ENCODE measurements at places on chromosomes 1 and 21.

DNA sequence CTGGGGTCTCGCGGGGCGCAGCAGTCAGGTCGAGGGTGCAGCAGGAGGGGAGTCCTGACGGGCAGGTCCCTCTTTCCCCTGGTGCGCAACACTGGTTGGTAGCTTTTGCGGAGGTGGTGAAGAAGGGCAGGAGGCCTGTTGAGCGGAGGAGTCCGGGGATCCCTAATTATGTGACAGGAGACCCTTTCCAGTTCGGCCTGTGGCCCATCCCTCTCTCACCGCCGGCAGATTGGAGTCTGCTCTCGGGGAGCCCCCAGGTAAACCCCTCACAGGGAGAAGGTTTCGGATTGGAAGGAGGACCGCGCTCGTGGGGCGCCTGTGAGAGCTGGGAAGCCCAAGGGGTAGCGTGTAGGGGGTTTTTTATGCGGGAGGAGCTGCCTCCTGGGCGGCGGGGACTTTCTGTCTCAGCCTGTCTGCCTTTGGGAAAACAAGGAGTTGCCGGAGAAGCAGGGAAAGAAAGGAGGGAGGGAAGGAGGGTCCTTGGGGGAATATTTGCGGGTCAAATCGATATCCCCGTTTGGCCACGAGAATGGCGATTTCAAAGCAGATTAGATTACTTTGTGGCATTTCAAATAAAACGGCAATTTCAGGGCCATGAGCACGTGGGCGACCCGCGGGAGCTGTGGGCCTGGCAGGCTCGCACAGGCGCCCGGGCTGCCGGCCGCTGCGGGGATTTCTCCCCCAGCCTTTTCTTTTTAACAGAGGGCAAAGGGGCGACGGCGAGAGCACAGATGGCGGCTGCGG is 9.5 kb downstream of the SIM2 start:
- H3K27me3 ChIP-seq, result peaks cover 24% of the 10 kb centered on the region
- H3K4me3 ChIP-seq, result no peak overlapping the region
- H3K4me1 ChIP-seq, result peaks cover 26% of the 10 kb centered on the region
- H3K36me3 ChIP-seq, result peaks cover 7% of the 10 kb centered on the region
- H3K27ac ChIP-seq, result no peak overlapping the region
- no peak for DNase-seq

- no peaks in the 10 kb centered on the region for H3K4me1 ChIP-seq
- peaks cover 7% of the 10 kb centered on the region for H3K27me3 ChIP-seq
- H3K36me3 ChIP-seq, result peaks cover 3% of the 10 kb centered on the region
- DNase-seq, result no peak
- no peak overlapping the region for H3K4me3 ChIP-seq
Measured at GRCh38 chr1:2805801-2806430, 4.4 kb upstream of the TTC34 start.

GRCh38 chr1:228364706-228365213 is 41.9 kb downstream of the TRIM11 start:
- H3K36me3 ChIP-seq, result no peaks in the 10 kb centered on the region
- DNase-seq, result no peak
- peaks cover 4% of the 10 kb centered on the region for H3K27me3 ChIP-seq
- H3K27ac ChIP-seq, result no peak overlapping the region
- H3K4me1 ChIP-seq, result peaks cover 3% of the 10 kb centered on the region
- no peak overlapping the region for H3K4me3 ChIP-seq

DNA sequence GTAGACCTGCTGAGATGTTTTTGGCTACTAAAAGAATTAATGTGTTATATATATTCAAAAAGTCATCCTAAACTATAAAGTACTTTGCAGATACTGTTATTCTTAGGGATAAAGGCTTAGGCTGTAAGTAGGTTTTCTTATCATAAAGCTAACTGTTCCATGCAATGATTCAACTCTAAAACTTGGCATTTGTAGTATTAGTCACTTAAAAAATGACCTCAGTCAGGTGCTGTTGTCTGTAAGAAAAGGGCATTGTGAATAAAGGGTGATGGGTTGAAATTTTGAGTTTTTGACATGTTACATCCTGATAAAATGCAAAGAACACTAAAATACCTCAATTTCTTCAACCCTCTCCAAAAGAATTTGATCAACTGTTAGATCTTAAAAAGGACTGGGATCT is 32.9 kb downstream of the ADCY10 start:
- no peaks in the 10 kb centered on the region for H3K36me3 ChIP-seq
- peaks cover 3% of the 10 kb centered on the region for H3K27me3 ChIP-seq
- no peak for DNase-seq
- peaks cover 4% of the 10 kb centered on the region for H3K4me1 ChIP-seq
- H3K27ac ChIP-seq, result no peak overlapping the region

GRCh38 chr1:178155481-178156255 is 61.8 kb downstream of the RASAL2 start:
- no peak overlapping the region for H3K27ac ChIP-seq
- no peak overlapping the region for H3K4me3 ChIP-seq
- peaks cover 9% of the 10 kb centered on the region for H3K4me1 ChIP-seq
- H3K27me3 ChIP-seq, result no peaks in the 10 kb centered on the region
- H3K36me3 ChIP-seq, result no peaks in the 10 kb centered on the region

DNA sequence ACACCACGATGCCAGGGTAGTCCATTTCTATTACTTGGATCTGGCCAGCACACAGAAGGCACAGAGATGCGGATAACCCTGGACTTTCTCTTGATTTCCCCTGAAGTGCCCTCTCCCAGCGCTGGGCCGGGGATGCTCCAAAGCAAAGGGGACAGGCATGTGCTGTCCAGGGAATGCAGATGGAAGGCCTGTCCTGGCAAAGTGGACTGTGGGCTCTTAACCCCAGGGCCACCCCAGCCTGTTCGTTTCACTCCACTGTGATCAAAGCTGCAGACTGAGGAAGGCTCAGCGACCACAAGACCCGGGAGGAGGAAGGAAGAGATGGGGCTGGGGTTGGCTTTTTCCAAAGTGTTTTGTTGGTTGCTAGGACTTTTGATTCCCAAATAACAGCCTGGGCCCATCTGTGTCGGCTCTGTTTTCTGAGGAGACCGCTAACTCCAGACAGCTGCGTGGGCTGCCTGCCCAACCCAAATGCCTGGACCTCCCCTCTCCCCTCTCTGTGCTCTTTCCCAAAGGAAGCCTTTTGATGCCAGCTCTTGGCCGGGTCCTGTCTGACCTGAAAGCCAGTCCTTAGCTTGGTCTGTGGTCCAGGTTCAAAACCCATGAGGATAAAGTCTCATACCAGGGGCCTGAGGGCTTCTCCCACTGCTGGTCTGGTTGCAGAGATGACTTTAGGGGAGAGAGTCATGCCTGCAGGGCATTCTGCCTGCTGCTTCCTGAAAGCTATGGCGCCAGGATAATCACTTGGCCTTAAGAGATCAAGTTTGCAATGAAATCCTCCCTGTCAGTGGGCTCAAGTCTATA is 119.6 kb upstream of the CD34 start:
- H3K36me3 ChIP-seq, result peaks cover 30% of the 10 kb centered on the region
- peaks cover 10% of the 10 kb centered on the region for H3K27me3 ChIP-seq

DNA sequence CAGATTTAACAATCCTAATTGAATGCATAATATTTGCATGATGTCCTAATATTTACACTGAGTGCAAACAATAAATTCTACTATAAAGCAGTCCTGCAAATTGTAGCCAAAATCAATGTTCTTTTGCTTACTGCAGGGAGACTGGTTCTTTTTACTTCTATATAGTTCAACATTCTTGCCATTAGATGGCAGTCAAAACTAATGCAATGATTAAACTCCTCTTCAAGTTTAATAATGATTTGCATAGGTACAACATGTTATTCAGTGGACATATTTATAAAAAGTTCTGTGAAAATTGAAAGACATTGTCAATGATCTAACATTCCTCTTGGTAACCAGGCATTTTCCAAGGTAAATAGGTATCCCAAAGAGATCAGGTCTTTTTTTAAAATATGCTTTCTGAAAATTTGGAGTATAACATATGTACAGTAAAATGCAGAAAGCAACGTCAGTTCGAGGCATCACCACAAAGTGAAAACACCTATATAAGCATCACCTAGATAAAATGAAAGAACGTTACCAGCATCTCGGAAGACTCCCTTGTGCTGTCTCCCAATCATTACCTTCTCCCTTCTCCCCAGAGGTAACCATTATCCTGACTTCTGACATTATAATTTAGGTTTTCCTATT is 9.8 kb upstream of the FNBP1L start:
- DNase-seq, result no peak
- H3K27ac ChIP-seq, result no peak overlapping the region
- H3K4me1 ChIP-seq, result peaks cover 3% of the 10 kb centered on the region
- H3K36me3 ChIP-seq, result no peaks in the 10 kb centered on the region
- H3K27me3 ChIP-seq, result peaks cover 6% of the 10 kb centered on the region

- no peak overlapping the region for H3K27ac ChIP-seq
- no peaks in the 10 kb centered on the region for H3K27me3 ChIP-seq
- no peak for DNase-seq
Measured at GRCh38 chr1:117970252-117970651, 40.7 kb downstream of the WDR3 start.

GRCh38 chr1:39852214-39852791 is 31.0 kb downstream of the TRIT1 start:
- H3K4me1 ChIP-seq, result no peaks in the 10 kb centered on the region
- DNase-seq, result no peak
- H3K27ac ChIP-seq, result no peak overlapping the region
- H3K4me3 ChIP-seq, result no peak overlapping the region
- H3K36me3 ChIP-seq, result peaks cover 4% of the 10 kb centered on the region

- no peak overlapping the region for H3K27ac ChIP-seq
- no peak for DNase-seq
- peaks cover 3% of the 10 kb centered on the region for H3K4me1 ChIP-seq
- H3K27me3 ChIP-seq, result peaks cover 8% of the 10 kb centered on the region
Measured at GRCh38 chr1:30533141-30533540, 190.2 kb downstream of the MATN1 start.

- no peak overlapping the region for H3K27ac ChIP-seq
- H3K27me3 ChIP-seq, result peaks cover 11% of the 10 kb centered on the region
- peaks cover under 1% of the 10 kb centered on the region for H3K4me1 ChIP-seq
- no peaks in the 10 kb centered on the region for H3K36me3 ChIP-seq
Measured at GRCh38 chr1:202692959-202693555, 17.2 kb downstream of the SYT2 start.

DNA sequence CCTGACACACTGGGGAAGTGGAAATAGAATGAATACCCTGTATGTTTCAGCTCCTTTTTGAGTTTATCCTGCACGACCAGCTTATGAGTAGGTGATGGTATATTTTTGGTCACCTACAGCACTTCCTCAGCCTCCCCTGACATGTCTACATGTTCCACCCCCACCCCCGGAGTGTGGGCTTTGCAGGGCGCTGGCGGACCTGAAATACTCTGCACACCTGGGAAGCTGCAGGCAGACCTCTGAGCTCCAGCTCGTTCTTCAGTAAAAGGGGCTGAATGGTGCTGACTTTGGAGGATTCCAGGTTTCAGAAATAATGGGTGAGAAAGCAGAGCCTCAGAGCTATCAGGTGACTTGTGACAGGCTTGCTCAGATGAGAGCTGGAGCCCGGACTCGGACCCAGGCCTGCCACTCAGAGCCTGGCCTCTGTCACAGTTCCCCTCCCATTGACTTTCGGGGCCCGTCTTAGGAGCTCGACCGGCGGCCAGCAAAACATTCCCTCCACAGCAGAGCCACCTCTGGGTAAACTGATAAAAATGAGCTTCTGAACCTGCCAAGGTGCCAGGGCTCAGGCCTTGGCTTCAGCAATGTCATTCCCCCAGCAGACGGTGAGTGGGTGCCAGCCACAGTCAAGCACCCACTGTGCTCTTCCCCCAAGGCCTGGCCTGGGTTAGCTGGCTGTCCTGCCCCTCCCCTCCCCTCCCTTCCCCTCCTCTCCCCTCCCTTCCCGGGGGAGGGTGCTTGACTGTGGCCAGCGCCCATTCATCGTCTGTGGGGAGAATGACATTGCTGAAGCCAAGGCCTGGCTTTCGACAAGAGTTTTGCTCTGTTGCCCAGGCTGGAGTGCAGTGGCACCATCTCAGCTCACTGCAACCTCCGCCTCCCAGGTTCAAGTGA is 30.1 kb downstream of the DOP1B start:
- no peak overlapping the region for H3K4me3 ChIP-seq
- no peaks in the 10 kb centered on the region for H3K4me1 ChIP-seq
- DNase-seq, result no peak
- H3K36me3 ChIP-seq, result no peaks in the 10 kb centered on the region
- H3K27ac ChIP-seq, result no peak overlapping the region
- no peaks in the 10 kb centered on the region for H3K27me3 ChIP-seq

DNA sequence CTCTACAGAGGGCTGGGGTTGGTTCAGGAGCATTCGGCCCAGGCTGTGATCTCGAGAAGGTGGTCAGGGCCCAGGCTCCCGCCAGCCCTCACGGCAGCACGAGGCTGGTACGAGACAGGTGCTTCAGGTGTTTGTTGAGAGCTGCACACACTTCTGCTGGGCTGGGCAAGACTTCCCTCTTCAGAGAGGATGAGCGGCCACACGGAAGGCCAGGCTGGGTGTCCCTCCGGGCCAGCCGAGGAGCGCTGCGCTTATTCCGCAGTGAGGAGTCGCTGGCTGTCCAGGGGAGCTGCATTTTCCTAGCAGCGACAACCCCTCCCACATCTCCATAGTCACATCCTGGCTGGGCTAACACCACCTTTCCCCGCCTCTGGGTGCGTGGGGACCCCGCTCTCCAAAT is 50.5 kb downstream of the PDE9A start:
- peaks cover 7% of the 10 kb centered on the region for H3K27me3 ChIP-seq
- no peak overlapping the region for H3K4me3 ChIP-seq
- H3K4me1 ChIP-seq, result peaks cover 14% of the 10 kb centered on the region
- peaks cover 41% of the 10 kb centered on the region for H3K36me3 ChIP-seq
- H3K27ac ChIP-seq, result no peak overlapping the region

GRCh38 chr1:8815582-8816151 is 1.8 kb downstream of the RERE start:
- peaks cover 8% of the 10 kb centered on the region for H3K27me3 ChIP-seq
- peak; percentile 17 for DNase-seq
- H3K36me3 ChIP-seq, result peaks cover 8% of the 10 kb centered on the region
- H3K27ac ChIP-seq, result peak overlapping the region; percentile 90
- H3K4me3 ChIP-seq, result peak overlapping the region; percentile 96

GRCh38 chr1:156076609-156077429 is 5.4 kb downstream of the MEX3A start:
- H3K27me3 ChIP-seq, result peaks cover 15% of the 10 kb centered on the region
- peak; percentile 53 for DNase-seq
- H3K4me3 ChIP-seq, result peak overlapping the region; percentile 86
- no peak overlapping the region for H3K27ac ChIP-seq
- peaks cover 65% of the 10 kb centered on the region for H3K4me1 ChIP-seq

DNA sequence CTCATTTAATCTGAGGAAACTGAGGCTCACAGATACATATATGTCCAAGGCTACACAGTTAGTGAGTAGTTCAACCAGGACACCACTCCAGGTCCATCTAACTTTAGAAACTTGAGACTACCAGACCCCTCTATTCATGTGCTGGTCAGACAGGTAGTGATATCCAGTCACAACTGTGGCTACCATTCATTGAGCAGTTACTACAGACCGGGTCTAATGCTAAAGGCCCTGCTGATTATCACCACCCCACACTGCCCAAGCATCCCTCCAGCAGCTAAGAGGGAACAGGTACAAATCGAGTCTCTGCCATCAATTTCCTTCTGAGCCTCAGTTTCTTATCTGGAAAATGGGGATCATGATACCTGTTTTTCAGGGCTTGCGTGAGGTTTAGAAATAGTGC is 5.3 kb downstream of the HPCA start:
- peaks cover 20% of the 10 kb centered on the region for H3K27me3 ChIP-seq
- H3K4me3 ChIP-seq, result no peak overlapping the region
- no peak overlapping the region for H3K27ac ChIP-seq
- H3K4me1 ChIP-seq, result peaks cover 8% of the 10 kb centered on the region
- no peak for DNase-seq
- H3K36me3 ChIP-seq, result peaks cover 8% of the 10 kb centered on the region

- H3K27ac ChIP-seq, result no peak overlapping the region
- no peak overlapping the region for H3K4me3 ChIP-seq
- H3K4me1 ChIP-seq, result peaks cover 6% of the 10 kb centered on the region
- peaks cover 44% of the 10 kb centered on the region for H3K36me3 ChIP-seq
Measured at GRCh38 chr1:11845641-11846335, 1.8 kb downstream of the NPPA start.

- DNase-seq, result no peak
- H3K27ac ChIP-seq, result no peak overlapping the region
- no peaks in the 10 kb centered on the region for H3K4me1 ChIP-seq
- peaks cover 20% of the 10 kb centered on the region for H3K27me3 ChIP-seq
- no peaks in the 10 kb centered on the region for H3K36me3 ChIP-seq
Measured at GRCh38 chr1:4023678-4024077, 123.6 kb upstream of the C1orf174 start.
